Heart right ventricle (tissue), 16 donors: ENCODE measurements at places on chromosomes 11 and 22. TPM values are rescaled to one million over a fixed set of nuclear protein-coding genes. Genes with fewer than 3 reads are reported as not detected.

Gene C11orf97
- not detected for total RNA-seq

Gene KRTAP5-9
- total RNA-seq, result not detected

Gene ZNF214
- total RNA-seq, result 1.7 TPM

DNA sequence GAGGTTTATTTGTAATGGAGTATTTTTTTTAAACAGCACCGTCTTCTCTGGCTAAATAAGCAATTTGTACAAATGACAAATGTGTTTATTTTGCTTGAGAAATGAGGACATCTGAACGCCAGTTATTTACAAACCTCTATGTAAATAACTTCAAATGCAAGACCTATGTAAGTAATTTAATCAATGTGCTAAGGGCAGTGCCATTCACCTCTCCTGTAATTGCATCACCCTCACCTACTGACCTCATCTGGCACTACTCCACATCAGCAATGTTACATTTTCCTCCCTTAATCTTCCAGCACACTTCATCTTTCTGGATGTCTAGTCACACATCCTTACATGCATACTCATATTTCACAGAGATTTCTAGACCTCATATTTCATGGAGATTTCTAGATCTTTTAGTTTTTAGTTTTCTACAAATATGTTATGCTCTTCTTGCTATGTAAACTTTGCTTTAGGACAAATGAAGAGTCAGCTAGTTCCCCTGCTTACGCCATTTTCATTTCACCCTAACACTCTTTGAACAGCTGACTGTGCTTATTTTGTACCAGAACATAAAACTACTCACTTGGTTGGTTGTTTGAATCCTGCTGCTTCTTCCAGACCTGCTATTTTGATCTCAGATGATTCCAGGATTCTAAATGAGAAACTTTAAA lies 238.6 kb downstream of the GRM5 start:
- no peak for DNase-seq

DNA sequence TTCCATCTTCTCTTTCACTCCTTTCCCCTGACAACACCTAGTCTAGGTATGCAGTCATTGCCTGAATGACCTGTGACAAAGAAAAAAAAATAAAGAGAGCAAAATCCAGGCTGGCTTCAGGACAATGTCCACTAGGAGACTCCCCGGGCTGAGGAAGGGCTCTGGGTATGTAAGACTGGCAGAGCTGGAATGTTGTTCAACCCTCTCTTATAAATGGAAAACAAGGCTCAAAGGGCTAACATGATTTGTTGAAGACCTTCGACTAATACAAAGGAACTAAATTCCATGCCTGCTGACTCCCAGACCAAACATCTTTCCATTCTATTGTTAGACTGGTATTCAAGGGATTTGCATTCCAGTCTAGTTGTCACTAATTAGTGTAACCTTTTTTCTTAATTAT lies 122.2 kb downstream of the ARL14EP start:
- DNase-seq, result no peak

DNA sequence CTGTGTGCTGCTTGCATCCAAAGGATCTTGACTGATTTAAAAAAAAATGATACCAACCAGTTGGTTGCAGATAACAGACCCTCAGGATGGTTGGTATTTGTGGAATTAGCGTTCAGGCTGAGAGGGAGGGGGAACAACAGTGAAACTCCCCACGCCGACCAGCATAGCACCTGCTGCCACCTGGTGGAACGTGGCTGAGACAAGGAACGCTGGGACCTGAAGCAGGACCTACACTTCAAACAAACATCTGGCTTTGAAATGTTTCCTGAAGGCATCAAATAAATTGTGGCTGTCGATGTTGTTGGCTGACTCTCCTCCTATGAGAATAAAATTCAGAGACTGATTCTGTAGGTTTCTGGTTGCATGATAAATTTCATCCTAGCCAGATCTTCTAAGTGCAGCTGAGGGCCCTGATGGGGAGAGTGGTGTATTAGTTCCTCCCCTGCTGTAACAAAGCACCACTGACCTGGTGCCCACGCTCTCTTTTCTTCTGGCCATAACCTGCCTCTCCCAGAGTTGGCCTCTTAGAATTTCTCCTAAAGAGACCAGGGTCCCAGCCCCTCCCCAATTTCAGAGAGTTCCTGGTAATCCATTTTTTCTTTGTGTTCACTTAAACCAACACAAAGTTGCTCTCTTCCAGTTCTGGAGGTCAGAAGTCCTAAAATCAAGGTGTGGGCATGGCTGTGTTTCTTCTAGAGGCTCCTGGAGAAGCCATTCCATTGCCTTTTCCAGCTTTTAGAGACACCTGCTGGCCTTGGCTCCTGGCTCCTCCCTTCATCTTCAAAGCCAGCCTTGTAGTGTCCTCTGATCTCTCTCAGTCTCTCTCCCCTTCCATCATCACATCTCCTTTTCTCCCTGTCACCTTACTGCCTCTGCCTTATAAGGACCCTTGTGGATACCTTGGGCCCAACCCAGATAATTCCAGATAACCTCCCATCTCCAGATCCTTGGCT lies 17.3 kb downstream of the APOL2 start:
- peak; percentile 51 for DNase-seq

GRCh38 chr22:44025171-44026065 lies 1.3 kb downstream of the PARVB start:
- DNase-seq, result peak; percentile 44

DNA sequence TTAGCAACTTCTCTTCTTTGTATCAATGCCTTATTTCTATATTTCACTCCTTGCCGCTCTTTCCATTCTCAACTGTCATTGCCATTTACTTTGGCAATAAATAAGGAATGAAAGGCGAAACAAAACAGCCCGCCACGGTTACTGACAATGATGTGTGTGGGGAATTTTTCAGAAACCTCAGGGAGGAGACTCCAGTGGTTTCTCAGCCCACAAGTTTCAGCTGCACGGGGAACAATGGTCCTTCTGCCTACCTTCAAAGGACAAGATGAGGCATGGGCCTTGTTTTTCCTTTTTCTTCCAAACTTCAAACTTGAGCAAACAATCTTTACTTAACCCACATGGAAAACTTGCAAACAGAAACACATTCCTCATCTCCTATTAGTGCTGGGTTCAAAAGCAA lies 409.4 kb downstream of the METTL15 start:
- DNase-seq, result no peak
